ENCODE measurements at places on chromosomes 1 and 21.

- DNase-seq: no peak
These were observed 14.0 kb upstream of the CTRC start for GRCh38 chr1:15424146-15424667.

GRCh38 chr1:228206582-228207351, 1.1 kb upstream of the OBSCN start:
- DNase-seq: no peak

GRCh38 chr1:8794605-8795004, 22.8 kb downstream of the RERE start:
- DNase-seq: no peak

DNA sequence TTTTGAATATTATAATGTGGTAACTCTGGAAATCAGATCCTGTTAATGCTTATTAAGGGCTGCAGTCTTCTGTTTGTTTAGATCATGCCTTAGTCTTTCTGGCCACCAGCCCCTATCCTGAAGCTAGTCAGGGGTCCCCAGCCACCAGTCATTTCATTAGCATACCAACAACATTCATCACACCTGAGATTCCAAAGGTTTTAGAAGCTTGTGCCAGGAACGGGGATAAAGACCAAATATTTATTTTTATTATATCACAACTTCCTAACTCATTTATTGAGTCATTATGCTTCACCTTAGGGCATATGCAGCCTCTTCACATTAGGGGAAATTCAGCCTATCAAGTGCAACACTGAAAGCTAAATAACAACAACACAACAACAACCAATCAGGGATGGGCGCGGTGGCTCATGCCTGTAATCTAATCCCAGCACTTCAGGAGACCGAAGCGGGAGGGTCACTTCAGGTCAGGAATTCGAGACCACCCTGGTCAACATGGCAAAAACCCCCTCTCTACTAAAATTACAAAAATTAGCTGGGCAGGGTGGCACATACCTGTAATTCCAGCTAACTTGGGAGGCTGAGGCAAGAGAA, 2.9 kb upstream of the PSEN2 start:
- DNase-seq: no peak

GRCh38 chr1:86324130-86324822, 71.8 kb downstream of the ODF2L start:
- DNase-seq: no peak

DNA sequence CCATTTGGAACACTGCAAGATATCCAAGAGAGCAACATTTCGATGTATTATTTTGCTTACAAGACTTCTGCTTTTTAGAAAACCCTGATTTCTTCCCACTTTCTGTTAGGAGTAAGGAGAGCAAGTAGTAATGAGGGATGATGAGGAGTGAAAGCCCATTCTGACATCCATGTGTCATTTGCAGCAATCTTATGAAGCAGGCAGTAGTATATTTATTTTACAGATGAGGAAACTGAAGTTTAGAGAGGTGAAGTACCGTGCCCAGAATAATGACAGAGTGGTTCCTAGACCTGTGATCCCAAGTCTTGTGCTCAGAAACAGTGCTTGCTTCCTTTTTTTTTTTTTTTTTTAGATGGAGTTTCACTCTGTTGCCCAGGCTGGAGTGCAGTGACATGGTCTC, 7.1 kb upstream of the ZSCAN20 start:
- no peak for DNase-seq

GRCh38 chr1:157157501-157158190, 19.5 kb upstream of the ETV3 start:
- DNase-seq: peak; percentile 37

- no peak for DNase-seq
These were observed 20.9 kb downstream of the RNF187 start for GRCh38 chr1:228507961-228508652.

GRCh38 chr1:51753969-51754368, 124.6 kb downstream of the NRDC start:
- DNase-seq: no peak

- peak; percentile 61 for DNase-seq
These were observed 51.9 kb downstream of the DIPK1A start for GRCh38 chr1:92909321-92909720.

- DNase-seq: no peak
These were observed 99.9 kb downstream of the XCL2 start for GRCh38 chr1:168443899-168444298.

DNA sequence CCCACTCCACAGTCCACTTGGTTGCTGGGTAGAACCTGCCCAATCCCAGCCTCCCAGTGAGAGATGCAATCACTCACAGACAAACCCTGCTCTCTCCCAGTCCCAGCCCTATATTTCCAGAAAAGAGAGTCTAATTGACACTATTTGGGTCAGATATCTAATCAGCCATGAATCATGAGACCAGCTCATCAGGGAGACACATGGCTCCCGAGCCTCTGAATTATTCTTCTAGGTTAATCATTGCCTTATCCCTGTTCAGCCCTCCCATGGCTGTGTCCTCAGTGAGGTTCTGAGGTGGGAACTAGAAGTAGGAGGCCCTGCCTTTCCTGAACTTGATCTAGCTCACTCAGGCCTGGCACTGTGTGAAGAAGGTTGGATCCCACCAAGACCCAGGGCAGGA, 49.9 kb upstream of the ZC3H12A start:
- DNase-seq: no peak

GRCh38 chr1:55035904-55036303, 3.4 kb upstream of the PCSK9 start:
- no peak for DNase-seq

Data from AG04449 (cell line).